ENCODE measurements at places on chromosomes 4 and X. TPM values are rescaled to one million over a fixed set of nuclear protein-coding genes. Genes with fewer than 3 reads are reported as not detected.

GRCh38 chr4:53646795-53647194, 55.5 kb upstream of the LNX1 start:
- DNase-seq, result no peak
- no peaks in the 10 kb centered on the region for H3K36me3 ChIP-seq
- no peak overlapping the region for H3K4me3 ChIP-seq
- peaks cover 6% of the 10 kb centered on the region for H3K4me1 ChIP-seq
- H3K27ac ChIP-seq, result no peak overlapping the region

Gene EPHA5
- total RNA-seq, result not detected

Gene SPACA5
- not detected for total RNA-seq

- H3K4me3 ChIP-seq, result no peak overlapping the region
- no peaks in the 10 kb centered on the region for H3K4me1 ChIP-seq
- no peak overlapping the region for H3K27ac ChIP-seq
- H3K27me3 ChIP-seq, result no peaks in the 10 kb centered on the region
These were observed 61.4 kb upstream of the MAP3K15 start for GRCh38 chrX:19576742-19577141.

Gene CLNK
- total RNA-seq, result 2.5 TPM

Gene SYN1
- 0.43 TPM for total RNA-seq

DNA sequence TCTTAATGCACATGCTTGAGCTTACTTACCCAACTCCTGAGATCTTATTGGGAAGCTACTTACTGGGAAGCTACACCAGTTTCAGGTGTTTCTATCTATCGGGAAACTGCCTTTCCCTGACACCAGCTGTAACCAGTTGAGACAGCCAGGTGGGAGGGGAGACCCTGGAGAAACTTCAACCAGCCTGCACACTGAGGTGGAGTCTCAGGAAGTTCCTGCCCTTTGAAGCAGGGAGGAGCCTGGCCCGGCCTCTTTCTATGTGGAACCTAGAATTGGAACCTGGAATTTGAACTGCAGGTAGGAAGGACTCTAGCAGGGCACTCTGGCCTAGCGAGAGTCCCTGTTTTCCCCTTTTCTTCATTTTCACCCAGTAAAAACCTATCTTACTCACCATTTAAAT, 425.8 kb upstream of the PABPC4L start:
- no peaks in the 10 kb centered on the region for H3K36me3 ChIP-seq
- H3K27ac ChIP-seq, result no peak overlapping the region
- DNase-seq, result no peak
- no peaks in the 10 kb centered on the region for H3K4me1 ChIP-seq
- no peaks in the 10 kb centered on the region for H3K27me3 ChIP-seq
- no peak overlapping the region for H3K4me3 ChIP-seq

GRCh38 chr4:8540072-8540471, 40.1 kb upstream of the GPR78 start:
- DNase-seq, result peak; percentile 28
- H3K4me1 ChIP-seq, result peaks cover 24% of the 10 kb centered on the region
- no peaks in the 10 kb centered on the region for H3K36me3 ChIP-seq
- H3K27ac ChIP-seq, result no peak overlapping the region

- no peaks in the 10 kb centered on the region for H3K4me1 ChIP-seq
- no peaks in the 10 kb centered on the region for H3K27me3 ChIP-seq
- no peaks in the 10 kb centered on the region for H3K36me3 ChIP-seq
- DNase-seq, result no peak
These were observed 57.2 kb downstream of the NPY5R start for GRCh38 chr4:163400911-163401310.

GRCh38 chr4:11120435-11120834, 308.3 kb downstream of the HS3ST1 start:
- no peaks in the 10 kb centered on the region for H3K4me1 ChIP-seq
- H3K4me3 ChIP-seq, result no peak overlapping the region
- no peak for DNase-seq
- H3K36me3 ChIP-seq, result no peaks in the 10 kb centered on the region

Gene IDUA
- 5.7 TPM for total RNA-seq

Gene CXCL8
- total RNA-seq, result 0.43 TPM

DNA sequence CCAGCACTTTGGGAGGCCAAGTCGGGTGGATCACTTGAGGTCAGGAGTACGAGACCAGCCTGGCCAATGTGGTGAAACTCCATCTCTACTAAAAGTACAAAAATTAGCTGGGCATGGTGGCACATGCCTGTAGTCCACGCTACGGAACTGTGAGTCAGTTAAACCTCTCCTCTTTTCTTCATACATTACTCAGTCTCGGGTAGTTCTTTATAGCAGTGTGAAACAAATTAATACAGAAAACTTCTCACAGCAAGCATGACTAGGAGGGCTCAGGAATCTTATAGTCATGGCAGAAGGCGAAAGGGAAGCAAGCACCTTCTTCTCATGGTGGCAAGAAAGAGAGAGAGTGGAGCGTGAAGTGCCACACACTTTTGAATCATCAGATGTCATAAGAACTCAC, 358.9 kb downstream of the NLGN4X start:
- no peaks in the 10 kb centered on the region for H3K4me1 ChIP-seq
- H3K36me3 ChIP-seq, result no peaks in the 10 kb centered on the region
- DNase-seq, result no peak

Gene GABRQ
- total RNA-seq, result not detected

GRCh38 chr4:80610845-80611677, 275.5 kb downstream of the CFAP299 start:
- H3K36me3 ChIP-seq, result no peaks in the 10 kb centered on the region
- no peak overlapping the region for H3K4me3 ChIP-seq
- 0 out of 2 replicates have a peak, but pooled peaks cover 6% of the 10 kb centered on the region for H3K4me1 ChIP-seq

Gene IL1RAPL1
- total RNA-seq, result not detected

DNA sequence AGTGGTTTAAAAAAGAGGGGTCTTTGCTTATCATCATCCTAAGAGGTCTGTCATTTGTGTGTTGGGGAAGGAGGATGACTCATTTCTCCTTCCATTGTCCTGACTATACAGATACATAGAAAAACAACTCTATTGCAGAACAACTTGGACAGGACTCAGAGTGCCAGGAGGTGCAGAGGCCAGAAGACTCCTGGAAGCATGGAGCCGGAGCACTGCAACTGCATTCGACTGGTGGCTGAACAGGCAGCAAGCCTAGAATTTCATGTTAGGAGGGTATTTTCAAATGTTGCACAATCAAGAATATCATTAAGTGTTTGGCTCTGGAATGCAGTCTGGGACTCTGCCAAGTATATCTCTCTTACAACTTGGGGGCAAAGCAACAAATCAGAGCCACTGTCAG, 35.0 kb upstream of the MAML3 start:
- no peak overlapping the region for H3K4me3 ChIP-seq
- H3K27me3 ChIP-seq, result no peaks in the 10 kb centered on the region

- no peak overlapping the region for H3K27ac ChIP-seq
- no peak for DNase-seq
- H3K4me3 ChIP-seq, result no peak overlapping the region
- H3K27me3 ChIP-seq, result no peaks in the 10 kb centered on the region
- H3K36me3 ChIP-seq, result no peaks in the 10 kb centered on the region
These were observed 77.6 kb downstream of the NWD2 start for GRCh38 chr4:37322122-37322521.

DNA sequence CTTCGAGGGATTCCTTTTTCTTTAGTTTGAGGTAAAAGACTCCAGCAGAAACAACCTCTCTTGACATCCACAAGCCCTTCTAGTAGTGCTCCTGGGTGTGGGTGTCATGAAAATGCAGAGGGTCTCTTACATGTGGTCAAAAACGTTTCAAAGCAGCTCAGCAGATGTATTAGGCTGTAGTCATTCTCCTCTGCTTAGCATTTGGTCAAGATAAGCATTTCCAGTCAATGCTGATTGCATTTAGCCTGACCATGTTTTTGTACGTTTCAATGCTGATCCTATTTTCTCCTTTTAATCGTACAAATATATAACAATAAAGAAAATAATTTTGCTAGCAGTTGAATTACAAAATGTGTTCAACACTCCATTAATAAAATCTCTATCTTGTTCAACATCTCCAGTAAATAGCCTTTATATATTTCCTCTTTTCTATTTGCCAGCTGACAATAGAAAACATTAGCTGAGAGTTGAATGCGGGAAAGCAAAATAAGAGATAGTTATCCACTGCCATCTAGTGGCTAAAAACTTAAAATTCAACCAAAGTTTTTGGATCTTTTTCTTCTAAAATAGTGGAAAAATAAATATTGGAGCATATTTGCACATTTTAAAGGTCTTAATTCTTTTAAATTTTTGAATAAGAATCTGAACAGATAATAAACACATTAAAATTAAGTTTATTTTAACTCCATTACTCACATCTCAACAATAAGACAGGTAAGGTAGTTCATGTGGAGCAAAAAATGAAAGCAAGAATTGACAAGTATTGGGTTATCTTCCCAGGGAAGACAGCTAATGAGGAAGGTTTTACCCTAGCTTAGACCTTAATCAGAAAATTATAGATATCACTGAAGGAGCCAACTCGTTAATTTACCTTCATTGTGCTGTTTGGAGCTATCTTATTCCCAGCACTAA, 15.2 kb upstream of the PACRGL start:
- H3K4me1 ChIP-seq, result no peaks in the 10 kb centered on the region
- no peak overlapping the region for H3K4me3 ChIP-seq
- DNase-seq, result no peak
- H3K27ac ChIP-seq, result no peak overlapping the region
- no peaks in the 10 kb centered on the region for H3K36me3 ChIP-seq

- H3K27me3 ChIP-seq, result no peaks in the 10 kb centered on the region
- no peaks in the 10 kb centered on the region for H3K4me1 ChIP-seq
- H3K4me3 ChIP-seq, result no peak overlapping the region
- no peaks in the 10 kb centered on the region for H3K36me3 ChIP-seq
- H3K27ac ChIP-seq, result no peak overlapping the region
- peak; percentile 38 for DNase-seq
These were observed 82.6 kb downstream of the HADH start for GRCh38 chr4:108072300-108072699.

Measured in GM12878 (cell line).